OCI-M1 (cell line): ENCODE measurements at places on chromosomes 2 and 18.
A peak's percentile ranks its signal among the peaks of the same experiment; 100 is the strongest.

DNA sequence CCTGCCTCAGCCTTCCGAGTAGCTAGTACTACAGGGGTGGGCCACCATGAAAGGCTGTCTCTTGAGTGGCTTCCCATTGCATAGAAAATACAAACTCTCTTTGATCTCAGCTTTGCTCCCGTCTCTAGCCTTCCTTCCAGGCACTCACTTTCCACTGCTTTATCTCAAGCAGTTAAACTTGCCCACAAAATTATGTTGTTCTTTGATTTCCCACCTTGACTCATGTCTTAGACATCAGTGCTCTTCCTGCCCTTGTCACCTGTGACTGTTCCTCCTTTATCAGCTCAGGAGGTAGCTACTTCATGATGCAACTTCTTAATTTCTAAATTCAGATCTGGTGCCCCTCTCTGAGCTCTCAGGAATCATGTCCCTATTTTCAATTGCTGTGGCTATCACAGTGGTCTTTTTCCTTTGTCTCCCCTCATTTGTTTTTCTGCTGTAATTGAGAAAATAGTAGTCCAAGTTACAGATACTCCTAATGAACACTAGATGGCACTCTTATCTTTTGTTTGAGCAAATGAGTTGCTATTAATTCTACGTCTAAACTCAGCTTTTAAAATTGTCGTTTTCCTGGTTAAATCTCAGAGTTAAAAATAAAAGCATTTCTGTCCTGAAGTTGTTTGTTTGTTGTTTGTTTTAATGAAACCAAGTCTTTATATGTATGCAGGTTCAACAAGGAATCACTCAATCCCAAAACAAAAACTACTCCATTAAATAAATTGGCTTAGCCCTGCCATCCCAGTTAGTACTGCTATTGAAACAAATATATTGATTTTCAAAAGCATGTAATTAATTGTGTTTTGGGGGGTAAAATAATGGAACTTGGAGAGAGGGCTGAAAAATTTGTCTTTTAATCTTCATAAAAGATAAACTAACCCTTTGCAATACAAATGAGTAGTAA lies 46.9 kb upstream of the GREB1L start:
- DNase-seq = peak; percentile 81

- DNase-seq = no peak
These were observed 359.9 kb downstream of the TNS1 start for GRCh38 chr2:217642944-217643343.

DNA sequence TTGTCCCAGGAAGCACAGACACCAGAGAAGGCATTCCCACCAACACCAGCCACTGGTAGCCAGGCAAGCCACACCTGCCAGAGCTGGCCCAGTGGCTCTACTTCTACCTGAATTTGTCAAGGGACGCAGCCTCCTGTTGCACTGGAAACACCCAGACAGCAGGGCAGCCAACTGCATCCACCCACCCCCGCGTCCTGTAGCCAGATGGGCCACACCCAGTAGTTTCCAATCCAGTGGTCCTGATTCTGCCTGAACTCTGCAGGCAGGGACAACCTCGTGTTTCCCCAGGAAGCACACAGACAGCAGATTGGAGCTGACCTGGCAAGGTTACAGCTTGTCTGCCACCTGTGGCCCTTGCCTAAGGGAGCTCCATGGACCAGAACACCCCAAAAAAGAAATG lies 18.2 kb downstream of the PFN4 start:
- DNase-seq = no peak

DNA sequence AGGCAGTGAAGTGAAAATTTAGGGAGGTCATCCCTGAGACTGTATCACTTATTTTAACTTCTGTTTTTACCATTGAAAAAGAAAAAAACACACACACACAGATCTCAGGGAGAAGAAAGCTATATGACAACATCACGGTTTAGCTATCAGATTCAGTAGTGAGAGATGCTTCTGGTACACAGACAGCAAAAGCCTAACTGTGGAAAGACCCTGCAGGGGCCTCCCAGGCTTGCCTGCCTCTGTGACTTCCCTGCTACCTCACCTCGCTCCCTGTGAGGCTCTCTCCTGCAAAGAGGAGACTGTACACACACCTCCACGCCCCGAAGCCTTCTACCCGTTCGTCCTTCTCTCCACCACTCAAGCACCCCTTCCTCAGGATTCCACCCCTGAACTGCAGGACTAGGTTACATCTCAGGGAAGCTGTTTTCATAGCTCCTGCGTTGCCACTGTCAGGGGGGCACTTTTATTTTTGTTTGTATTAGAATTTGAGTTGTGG lies 86.3 kb downstream of the EPB41L3 start:
- no peak for DNase-seq

GRCh38 chr2:233865838-233866237 lies 2.3 kb downstream of the MSL3B start:
- DNase-seq = peak; percentile 29

GRCh38 chr2:26650713-26651469 lies 9.7 kb upstream of the CIB4 start:
- no peak for DNase-seq

GRCh38 chr2:234679301-234679740 lies 182.4 kb upstream of the ARL4C start:
- no peak for DNase-seq

GRCh38 chr2:149625671-149626070 lies 38.1 kb upstream of the MMADHC start:
- peak; percentile 3 for DNase-seq
